GM04503 (cell line): ENCODE measurements at places on chromosomes 6 and 20.

GRCh38 chr6:24186349-24186748 lies 60.3 kb downstream of the NRSN1 start:
- DNase-seq: no peak

GRCh38 chr20:14219801-14220461 lies 117.5 kb downstream of the FLRT3 start:
- DNase-seq: no peak

- no peak for DNase-seq
Observed at GRCh38 chr20:49699200-49699992, 14.3 kb downstream of the B4GALT5 start.

- DNase-seq: no peak
Observed at GRCh38 chr6:43250992-43251373, 7.7 kb downstream of the TTBK1 start.

GRCh38 chr6:146526192-146526591 lies 17.4 kb upstream of the RAB32 start:
- DNase-seq: no peak

GRCh38 chr20:59697068-59697467 lies 92.7 kb downstream of the PHACTR3 start:
- no peak for DNase-seq

- no peak for DNase-seq
Observed at GRCh38 chr6:159059885-159060506, 15.2 kb upstream of the TAGAP start.

DNA sequence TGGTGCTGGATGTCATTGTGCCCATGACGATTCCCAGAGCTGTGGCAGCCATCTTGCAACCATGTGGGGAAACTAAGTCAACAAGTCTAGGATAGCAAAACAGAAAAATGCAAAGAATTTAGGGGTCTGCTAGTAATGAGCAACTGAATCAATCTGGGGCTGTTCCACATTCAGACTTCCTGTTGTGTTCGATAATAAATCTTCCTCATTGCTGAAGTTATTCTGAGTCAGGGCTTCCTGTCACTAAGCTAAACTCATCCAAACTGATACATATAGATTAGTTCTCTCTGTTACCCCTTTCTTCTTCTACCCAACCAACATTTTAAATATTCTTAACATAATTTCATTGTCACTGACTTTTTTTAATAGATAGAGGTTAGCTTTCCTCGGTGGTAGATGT lies 205.9 kb downstream of the HACE1 start:
- DNase-seq: no peak

DNA sequence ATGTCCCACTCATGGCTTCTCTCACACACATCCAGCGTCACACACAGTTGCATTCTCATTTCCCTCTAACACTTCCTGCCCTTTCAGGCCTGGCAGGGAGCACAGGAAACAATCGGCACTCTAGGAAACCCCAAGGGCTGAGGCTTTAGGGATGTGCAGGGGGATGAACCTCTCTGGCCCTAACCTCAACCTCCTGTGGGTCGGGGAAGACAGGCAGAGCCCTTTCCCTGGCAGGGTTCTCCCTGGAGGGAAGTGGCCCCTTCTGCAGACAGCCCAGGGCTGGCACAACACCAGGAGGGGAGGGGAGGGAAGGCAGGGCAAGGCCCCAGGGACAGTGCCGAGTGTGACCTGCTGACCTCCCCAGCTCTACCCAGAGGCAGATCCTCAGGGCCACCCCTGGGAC lies 2.7 kb downstream of the TEAD3 start:
- no peak for DNase-seq

- no peak for DNase-seq
Observed at GRCh38 chr20:33790566-33790965, 20.6 kb upstream of the CHMP4B start.

DNA sequence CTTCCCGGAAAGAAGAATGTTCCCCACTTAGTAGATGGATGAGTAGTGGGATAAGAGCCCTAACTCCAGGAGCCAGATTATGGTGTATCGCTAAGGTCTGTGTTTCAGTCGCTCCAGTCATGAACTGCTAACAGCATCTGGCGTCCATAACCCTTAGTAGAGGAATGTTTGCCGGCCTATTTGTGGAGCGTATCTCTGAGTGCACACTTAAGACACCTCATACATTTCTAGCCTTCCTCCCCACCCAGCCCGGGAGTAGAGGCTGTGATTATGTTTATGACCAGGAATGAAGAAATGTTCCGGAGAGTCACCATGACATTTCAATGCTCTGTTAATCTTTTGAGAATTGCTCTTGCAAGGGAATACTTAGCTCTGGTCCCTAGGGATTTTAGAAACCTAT lies 251.1 kb upstream of the SOX4 start:
- DNase-seq: peak; percentile 22

DNA sequence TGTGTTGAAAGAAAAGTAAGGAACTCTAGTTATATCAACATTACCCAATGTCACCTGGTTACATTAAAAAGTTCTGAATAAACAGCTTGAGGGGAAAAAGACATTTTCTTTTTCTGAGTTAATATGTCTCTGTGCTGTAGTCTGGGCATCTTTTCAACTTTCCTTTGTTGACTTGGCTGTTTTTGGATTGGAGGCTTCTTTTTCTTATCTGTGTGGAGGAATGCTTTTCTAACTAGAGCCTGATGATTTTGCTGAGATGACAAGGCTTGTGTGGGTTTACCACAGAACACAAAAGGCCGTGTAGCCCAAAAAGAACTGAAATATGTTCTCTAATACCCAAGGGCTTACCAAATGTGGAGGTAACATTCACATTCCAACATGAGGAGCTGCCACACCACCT lies 161.8 kb downstream of the KCNQ5 start:
- peak; percentile 42 for DNase-seq

GRCh38 chr6:273551-274058 lies 18.7 kb upstream of the DUSP22 start:
- DNase-seq: no peak

GRCh38 chr20:37243076-37243936 lies 18.3 kb downstream of the GHRH start:
- no peak for DNase-seq

- no peak for DNase-seq
Observed at GRCh38 chr6:170450916-170451761, 102.0 kb downstream of the PSMB1 start.

GRCh38 chr6:167866642-167867041 lies 39.9 kb downstream of the AFDN start:
- DNase-seq: no peak

- DNase-seq: peak; percentile 67
Observed at GRCh38 chr6:119308048-119308570, 41.5 kb downstream of the MAN1A1 start.

- DNase-seq: no peak
Observed at GRCh38 chr20:35561268-35561667, 19.4 kb downstream of the ERGIC3 start.

DNA sequence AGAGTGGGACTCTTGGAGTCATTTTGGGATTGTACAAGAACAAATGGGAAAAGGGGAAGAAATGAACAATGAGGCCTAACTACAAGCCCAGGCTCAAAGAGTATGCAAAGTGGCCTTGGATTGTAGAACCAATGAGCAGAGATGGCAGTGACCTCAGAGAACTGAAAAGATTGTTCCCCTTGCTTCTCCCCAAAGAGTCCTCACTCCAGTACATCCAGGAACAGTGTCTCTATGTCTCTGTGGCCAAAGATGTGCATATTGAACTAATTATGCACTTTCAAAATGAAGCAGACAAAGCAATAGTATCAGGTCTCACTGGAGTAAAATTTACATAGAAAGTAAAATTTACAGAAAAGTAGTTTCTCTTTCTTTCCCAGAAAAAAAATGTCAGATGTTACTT lies 81.0 kb downstream of the SMLR1 start:
- no peak for DNase-seq

DNA sequence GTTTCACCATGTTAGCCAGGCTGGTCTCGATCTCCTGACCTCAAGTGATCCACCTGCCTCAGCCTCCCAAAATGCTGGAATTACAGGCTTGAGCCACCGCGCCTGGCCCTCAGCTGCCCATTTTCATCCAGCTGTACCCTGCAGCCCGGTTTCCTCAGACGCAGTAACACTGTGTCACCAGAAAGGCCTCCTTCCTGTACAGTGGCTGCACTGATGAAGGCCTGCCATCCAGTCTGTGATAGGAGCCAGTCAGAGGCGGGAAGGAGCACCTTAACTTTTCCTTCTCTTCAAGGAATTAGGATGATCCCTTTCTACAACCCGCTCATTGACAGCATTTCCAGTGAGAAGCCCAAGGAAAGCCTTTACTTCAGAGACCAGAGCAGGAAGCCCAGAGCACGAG lies 75.9 kb downstream of the GFOD1 start:
- no peak for DNase-seq

DNA sequence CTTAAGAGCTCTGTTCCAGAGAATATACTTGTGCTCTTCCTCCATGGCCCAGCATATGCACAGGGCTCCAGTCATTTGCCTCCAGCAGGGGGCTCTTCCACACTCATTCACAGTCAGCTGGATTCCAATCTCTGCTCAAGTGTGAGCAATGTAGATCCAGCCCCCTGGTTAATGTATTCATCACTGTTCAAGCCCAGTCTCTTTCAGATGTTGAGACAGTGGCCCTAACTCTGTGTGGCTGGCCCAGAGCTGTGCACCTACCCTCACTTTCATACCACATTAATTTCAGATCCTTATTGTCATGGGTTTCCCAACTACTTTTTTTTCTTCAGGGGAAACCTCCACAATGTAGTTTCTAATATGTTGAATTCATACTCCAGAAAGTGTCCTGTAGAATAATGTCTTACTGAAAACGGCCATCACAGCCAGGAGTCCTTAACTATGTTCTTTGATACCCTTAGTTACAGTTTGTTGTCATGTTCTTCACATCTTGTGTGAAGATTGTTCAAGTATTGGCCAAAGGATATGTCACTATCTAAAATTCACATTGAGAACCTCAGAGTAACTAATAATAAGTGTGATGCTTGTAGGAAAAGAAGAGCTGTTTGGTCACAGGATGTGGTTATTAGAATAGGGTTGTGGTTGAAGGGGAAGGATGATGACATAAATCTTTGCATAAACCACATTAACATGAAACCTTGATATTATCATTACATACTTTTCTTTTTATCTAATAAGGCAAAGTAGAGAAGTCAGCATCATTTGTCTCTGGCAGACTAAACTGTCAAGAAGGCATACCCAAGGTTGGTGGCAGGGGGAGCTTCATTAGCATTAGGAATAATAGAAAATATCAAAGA lies 14.4 kb upstream of the HLA-DQA1 start:
- DNase-seq: no peak

GRCh38 chr20:60035-60918 lies 27.2 kb upstream of the DEFB125 start:
- DNase-seq: no peak
